Activated naive CD4-positive, alpha-beta T cell treated with anti-CD3 and anti-CD28 coated beads, Interleukin-2, amount 50 U/mL, for 16 hours (primary cell): ENCODE measurements at places on chromosomes 1 and 21.

GRCh38 chr1:38736399-38736798 lies 123.2 kb downstream of the RRAGC start:
- no peak for DNase-seq

- DNase-seq = no peak
Observed at GRCh38 chr1:242006976-242007375, 8.1 kb upstream of the MAP1LC3C start.

DNA sequence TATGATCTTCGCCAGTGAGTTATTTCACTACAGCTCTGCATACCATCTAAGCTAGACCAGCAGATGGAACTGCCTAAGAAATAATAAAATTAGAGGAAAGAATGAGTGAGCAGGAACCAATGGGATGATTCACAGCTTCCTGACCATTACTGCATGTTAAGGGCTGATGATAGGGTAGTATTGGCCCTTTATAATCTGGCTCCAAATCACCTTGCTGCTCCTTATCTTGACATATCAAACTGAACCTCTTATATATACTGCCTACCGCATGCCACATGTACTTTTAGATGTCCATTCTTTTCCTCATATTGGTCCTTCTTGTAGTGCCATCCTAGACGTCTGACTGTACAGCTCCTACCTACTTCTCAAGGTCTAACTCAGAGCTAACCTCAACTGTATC lies 524.4 kb downstream of the DPYD start:
- DNase-seq = no peak

GRCh38 chr1:214857716-214858115 lies 224.8 kb upstream of the KCNK2 start:
- DNase-seq = no peak

GRCh38 chr21:31222142-31222541 lies 121.9 kb downstream of the TIAM1 start:
- DNase-seq = no peak

GRCh38 chr1:61082311-61083012 lies at the start of gene NFIA:
TSS of gene NFIA (plus strand) at chr1:61082561.
- DNase-seq = peak; percentile 34

DNA sequence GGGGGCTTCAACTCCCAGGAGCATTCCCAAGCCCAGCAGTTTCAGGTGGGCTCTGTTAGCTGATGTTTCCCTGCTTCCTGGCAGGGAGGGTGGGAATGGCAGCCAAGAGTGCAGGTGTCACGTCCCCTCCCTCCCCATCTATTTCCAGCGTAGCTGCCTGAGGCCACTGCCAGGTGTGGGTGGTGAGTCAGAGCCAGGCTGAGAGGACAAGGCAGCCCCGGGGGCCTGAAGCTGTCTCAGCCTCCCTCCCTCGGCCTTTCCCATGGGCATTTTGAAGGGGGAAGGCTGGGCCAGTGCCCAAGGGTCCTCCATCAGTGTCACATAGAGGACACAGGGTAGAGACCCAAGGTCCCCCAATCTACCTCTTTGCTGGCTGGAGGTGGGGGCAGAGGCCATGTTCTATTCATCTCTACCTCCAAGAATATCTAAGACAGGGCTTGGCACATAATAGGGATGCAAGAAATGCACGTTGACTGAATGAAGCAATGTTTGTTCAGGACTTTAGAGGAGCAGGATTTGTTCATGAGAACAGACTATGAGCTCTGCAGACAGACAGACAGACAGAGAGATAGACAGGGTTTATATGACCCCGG lies 34.4 kb upstream of the ID3 start:
- DNase-seq = no peak

DNA sequence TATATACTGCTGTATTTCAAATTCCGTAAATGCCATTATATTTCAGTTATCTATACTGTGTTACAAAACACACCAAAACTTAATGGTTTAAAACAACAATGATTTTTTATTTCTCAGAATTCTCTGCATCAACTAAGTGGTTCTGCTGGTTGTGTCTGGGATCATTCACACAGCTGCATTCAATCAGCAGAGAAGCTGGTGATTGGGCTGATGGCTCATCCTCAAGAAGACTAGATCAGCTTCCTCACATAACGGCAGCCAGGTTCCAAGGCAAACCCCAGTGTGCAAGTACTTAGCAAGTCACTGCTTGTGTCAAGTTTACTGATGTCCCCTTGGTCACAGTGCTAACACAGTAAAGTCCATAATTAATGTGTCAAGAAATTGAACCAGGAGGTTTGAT lies 86.3 kb upstream of the VANGL1 start:
- DNase-seq = no peak

DNA sequence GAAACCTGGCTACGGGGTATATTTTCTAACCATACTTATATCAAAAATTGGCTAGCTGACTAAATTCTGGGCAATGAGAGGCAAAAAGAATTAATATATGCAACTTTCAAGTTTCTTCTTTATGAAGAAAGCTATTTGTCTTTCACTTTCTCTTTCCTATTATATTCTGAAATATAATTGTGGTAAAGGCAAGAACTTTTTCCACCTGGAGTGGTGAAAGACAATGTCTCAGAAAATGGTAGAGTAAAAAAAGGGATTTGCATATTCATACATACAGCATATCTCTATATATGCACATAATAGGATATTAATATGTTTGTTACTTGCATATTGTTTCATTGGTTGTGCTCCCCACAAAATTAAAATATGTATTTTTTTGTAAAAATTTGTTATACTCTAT lies 793.8 kb downstream of the PLA2G4A start:
- no peak for DNase-seq

DNA sequence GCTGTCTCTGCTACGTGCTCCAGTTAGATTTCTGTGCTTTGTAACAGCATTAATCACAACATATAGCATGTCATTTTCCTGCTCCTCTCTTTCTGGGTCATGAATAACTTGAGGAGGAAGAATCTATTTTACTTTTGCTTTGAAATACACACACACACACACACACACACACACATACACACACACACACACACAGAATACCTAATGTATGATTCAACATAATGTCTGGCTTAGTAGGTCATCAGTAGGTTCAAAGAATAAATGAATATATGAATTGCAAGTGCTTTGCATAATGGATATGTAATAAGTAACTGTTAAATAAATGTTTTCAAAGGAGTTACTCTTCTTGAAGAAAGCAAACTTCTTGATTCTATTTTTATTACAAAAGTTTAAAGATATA lies 249.0 kb downstream of the PDE4B start:
- DNase-seq = no peak

DNA sequence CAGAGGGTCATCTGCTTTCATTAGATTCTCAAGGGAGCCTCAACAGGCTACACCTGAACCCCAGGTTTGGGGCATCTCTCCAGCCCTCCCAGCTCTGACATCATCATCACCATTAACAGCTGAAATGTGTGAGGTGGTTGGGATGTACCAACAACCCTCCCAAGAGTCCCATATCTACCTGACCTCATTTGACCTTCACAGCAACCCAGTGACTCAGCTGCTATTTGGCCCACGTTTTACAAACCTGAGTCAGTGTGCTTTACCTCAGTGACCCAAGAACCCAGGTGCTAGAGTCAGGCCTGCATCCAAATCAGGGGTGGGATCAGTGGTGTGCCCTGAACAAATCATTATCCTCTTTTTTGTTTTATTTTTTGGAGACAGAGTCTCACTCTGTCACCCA lies 53.3 kb upstream of the TINAGL1 start:
- DNase-seq = no peak

- no peak for DNase-seq
Observed at GRCh38 chr1:214244252-214244651, 36.7 kb upstream of the SMYD2 start.

GRCh38 chr1:32713081-32713480 lies 10.5 kb upstream of the SYNC start:
- DNase-seq = no peak

GRCh38 chr1:115687744-115688143 lies 46.0 kb downstream of the VANGL1 start:
- DNase-seq = no peak

DNA sequence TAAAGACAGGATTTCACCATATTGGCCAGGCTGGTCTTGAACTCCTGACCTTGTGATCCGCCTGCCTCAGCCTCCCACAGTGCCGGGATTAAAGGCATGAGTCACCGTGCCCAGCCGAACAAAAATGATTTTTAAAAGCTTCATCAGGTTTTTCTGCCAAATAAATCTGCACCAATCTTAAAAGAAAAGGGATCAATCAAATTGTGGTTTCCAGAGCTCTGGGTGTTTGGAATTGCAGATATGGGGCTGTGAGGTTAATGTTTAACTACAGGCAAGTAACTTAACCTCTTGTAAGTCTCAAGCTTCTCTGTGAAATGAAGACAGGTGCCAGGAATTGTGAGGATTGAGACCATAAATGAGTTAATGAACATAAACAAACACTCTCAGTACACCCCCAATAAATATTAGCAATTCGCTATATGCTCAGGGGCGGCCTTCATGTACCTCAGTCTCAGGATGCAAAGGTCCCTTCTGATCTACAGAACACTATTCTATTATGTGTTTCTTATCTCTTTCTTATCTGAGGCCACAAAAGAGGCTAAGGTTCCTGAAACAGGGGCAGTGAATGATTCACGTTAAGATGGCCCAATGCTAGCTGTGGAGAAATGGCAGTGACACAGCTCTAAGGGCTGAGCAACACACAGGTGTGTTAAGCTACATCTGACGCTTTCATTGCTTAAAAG lies 7.1 kb upstream of the GNPAT start:
- no peak for DNase-seq

DNA sequence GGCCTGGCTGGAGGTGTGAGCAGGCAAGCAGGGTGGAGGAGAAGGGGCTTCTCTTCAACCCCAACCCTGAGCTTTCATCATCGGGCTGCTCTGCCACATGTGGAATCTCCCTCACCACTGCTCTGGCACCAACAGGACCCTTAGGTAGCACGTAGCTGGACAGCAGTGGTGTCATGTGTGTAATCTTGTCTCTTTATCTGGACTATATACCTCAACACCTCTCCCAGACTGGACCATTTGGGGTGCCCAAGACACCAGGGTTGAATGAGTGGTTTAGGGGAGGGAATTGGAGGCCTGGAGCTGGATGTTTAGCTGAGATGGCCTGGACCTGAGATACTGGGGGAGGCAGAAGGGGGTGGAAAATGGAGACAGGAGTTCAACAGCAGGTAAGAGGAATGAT lies 63.0 kb downstream of the UBE2T start:
- DNase-seq = no peak

DNA sequence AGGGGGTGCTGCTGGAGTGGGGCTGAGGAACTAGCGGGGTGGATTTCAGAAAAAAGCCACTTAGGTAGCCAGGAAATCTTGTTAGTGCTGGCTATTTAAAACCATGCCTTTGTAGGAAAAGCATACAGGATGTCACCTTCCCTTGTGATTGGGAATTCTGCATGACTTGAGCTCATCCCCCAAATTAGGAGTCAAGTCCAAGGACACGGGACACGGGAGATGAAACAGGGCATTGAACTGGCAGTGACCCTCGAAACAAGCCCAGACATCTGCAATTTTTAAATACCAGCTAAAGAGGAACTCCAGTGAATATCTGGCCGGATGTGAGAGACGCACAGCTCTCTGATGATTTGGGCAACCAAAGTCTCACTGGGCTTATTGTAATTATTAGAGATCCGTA lies 32.8 kb downstream of the C2CD2 start:
- no peak for DNase-seq

GRCh38 chr1:209899948-209900347 lies 38.1 kb upstream of the SYT14 start:
- DNase-seq = no peak

- DNase-seq = no peak
Observed at GRCh38 chr1:170460414-170461155, 71.4 kb upstream of the GORAB start.

GRCh38 chr1:94676686-94677085 lies 135.1 kb upstream of the F3 start:
- DNase-seq = no peak

- no peak for DNase-seq
Observed at GRCh38 chr1:176609556-176610408, 146.8 kb downstream of the PAPPA2 start.

DNA sequence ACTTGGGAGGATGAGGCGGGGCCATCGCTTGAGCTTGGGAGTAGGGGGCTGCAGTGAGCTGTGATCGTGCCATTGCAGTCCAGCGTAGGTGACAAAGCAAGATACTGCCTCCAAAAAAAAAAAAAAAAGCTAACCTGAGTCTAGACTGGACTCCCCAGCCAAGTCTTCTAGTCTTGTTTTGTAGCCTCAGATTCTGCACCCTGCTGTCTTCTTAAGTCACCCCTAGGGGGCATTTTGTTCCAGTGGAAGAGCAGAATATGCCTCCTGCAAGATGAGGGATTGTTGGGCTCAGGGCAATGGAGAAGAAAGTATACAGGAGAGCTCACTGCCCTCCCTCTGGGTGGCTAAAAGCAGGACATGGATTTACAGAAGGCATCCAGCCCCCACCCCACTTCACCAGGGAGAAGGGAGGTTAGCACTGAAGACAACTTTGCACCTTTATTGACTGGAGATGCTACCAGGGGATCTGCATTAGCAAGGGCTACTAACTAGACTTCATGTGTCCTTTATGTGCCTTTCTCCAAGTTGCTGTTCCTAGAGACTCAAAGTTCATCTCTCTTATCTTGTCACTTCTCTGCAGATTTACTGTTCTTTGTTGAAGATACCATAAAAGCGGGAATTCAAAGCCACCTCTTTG lies 15.3 kb upstream of the RNF187 start:
- DNase-seq = no peak

DNA sequence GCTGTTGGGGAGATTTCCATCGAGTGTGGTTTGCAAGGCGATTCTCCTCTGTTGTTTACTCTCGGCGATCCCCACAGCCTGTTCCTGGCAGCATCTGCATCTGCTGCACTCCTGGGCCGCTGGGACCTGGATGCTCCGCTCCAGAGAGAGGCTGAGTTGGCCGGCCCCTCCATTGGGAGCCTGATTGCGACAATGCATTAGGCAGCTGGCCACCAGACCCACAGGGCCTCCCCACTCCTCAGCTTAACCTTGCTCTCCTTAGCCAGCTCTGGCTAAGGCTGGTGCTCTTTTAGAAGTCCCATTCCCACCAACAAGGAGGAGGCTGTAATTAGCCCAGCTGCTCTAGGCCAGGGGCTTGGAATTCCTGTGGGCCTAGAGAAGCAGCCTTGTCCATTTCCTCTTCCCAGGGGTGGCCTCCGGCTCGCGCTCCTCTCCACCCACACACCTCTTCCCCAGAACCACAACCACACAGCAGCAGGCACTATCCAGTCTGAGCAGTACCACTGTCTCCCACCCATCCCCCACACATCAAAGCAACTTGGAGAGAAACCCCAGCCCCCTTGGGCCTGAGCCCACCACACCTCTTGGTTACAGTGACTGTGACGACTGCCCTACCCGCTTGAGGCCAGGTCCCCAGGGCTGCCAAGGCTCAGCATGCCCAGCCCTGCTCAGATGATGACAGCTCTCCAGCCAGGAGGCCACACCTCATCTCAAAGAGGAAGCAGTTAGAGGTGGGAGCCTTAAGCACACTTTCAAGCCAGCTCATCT lies 193.8 kb upstream of the EDN2 start:
- DNase-seq = no peak

- no peak for DNase-seq
Observed at GRCh38 chr1:19683351-19683750, 18.7 kb downstream of the HTR6 start.

GRCh38 chr1:52658795-52659194 lies 25.8 kb downstream of the SHISAL2A start:
- no peak for DNase-seq

GRCh38 chr1:17024721-17025120 lies 13.0 kb upstream of the ATP13A2 start:
- no peak for DNase-seq

- no peak for DNase-seq
Observed at GRCh38 chr1:71157151-71157550, 76.3 kb upstream of the ZRANB2 start.
